ENCODE measurements at places on chromosomes 11 and 22.

GRCh38 chr11:28169816-28170215 lies 61.6 kb downstream of the METTL15 start:
- DNase-seq = no peak

GRCh38 chr11:90288212-90288821 lies 65.5 kb upstream of the CHORDC1 start:
- no peak for DNase-seq

GRCh38 chr11:111693224-111693937 lies 72.8 kb downstream of the PPP2R1B start:
- no peak for DNase-seq

- no peak for DNase-seq
These were observed 29.5 kb upstream of the SHANK2 start for GRCh38 chr11:71281831-71282230.

GRCh38 chr11:27356624-27357222 lies 6.3 kb downstream of the CCDC34 start:
- no peak for DNase-seq

All from CD4-positive, alpha-beta T cell treated with Interleukin-6 at 100 ng/mL for 8 hours (primary cell).